Mesendoderm (in vitro differentiated cells): ENCODE measurements at places on chromosomes 3 and 15.

GRCh38 chr3:99686955-99687612 is 48.7 kb downstream of the COL8A1 start:
- peak; percentile 68 for DNase-seq
- no peaks in the 10 kb centered on the region for H3K36me3 ChIP-seq
- no peaks in the 10 kb centered on the region for H3K4me1 ChIP-seq

DNA sequence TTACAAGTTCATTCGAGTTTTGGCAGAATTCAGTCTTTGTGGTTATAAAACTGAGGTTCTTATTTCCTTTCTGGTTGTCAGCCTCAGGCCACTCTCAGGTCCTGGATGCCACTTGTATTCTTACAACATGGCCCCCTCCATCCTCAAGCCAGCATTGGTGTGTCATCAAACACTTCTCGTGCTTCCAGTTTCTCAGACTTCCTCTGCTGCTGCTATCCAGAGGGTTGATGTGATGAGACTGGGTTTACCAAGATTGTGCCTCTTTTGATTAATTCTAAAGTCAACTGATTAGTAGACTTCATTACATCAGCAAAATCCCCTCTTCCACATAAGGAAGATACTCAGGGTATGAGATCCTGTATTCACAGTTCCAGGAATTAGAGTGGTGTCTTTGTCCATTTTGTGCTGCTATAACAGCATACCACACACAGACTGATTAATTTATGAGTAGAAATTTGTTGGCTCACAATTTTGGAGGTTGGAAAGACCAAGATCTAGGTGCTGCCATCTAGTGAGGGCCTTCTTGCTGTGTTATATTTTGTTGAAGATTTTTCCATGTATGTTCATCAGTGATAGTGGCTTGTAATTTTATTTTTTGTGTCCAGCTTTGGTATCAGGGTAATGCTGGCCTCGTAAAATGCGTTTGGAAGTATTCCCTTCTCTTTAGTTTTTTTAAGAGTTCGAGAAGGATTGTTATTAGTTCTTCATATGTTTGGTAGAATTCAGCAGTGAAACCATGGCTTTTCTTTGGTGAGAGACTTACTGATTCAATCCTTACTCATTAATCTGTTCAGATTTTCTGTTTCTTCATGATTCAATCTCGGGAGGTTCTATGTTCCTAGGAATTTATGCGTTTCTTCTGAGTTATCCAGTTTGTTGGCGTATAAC is 11.1 kb downstream of the LRCH3 start:
- H3K4me3 ChIP-seq = no peak overlapping the region
- no peaks in the 10 kb centered on the region for H3K27me3 ChIP-seq
- no peak overlapping the region for H3K27ac ChIP-seq

DNA sequence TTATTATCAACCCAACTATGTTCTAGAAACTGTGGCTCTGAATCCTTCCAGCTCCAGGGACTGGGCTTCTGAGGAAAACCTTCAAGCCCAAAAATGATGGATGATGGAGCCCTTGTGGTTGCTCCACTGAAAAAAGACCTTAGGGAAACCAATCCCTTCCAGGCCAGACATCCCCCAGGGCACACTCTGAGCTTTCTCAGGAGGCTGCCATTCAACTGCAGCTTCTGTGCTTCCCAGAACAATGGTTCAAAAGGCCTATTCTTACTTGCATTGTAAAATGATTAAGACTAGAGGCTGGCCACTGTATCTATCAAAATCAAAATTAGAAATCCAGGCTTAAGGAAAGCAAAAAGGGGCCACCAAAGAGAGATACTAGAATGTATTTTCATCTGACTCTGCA is 27.3 kb downstream of the EID1 start:
- H3K27me3 ChIP-seq = no peaks in the 10 kb centered on the region
- no peaks in the 10 kb centered on the region for H3K4me1 ChIP-seq
- H3K27ac ChIP-seq = no peak overlapping the region
- H3K36me3 ChIP-seq = no peaks in the 10 kb centered on the region

GRCh38 chr3:102129760-102130608 is 280.7 kb downstream of the NFKBIZ start:
- no peaks in the 10 kb centered on the region for H3K27me3 ChIP-seq
- no peaks in the 10 kb centered on the region for H3K36me3 ChIP-seq
- H3K4me3 ChIP-seq = no peak overlapping the region
- DNase-seq = no peak
- H3K4me1 ChIP-seq = no peaks in the 10 kb centered on the region

- no peak overlapping the region for H3K27ac ChIP-seq
- H3K27me3 ChIP-seq = no peaks in the 10 kb centered on the region
- H3K4me3 ChIP-seq = no peak overlapping the region
- peaks cover 3% of the 10 kb centered on the region for H3K4me1 ChIP-seq
- DNase-seq = peak; percentile 21
- H3K36me3 ChIP-seq = no peaks in the 10 kb centered on the region
Observed at GRCh38 chr3:1232276-1232675, 139.5 kb downstream of the CNTN6 start.

DNA sequence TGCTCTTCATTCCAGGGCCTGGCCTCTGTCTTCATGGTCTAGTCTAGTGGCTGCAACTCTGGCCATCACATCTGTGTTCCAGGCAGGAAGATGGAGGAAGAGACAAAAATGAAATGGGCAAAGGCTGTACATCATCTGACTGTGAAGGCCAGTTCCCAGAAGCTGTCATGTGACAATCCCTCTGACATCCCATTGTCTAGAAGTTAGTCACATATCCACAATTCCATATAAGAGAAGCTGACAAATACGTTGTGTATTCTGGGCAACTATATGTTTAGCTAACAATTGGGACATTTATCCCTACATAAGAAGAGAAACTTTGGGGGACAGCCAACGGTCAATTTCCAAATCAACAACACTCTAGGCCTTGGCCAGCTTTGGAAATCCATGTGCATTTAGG is 34.5 kb upstream of the C3orf70 start:
- DNase-seq = no peak
- H3K4me1 ChIP-seq = no peaks in the 10 kb centered on the region
- H3K36me3 ChIP-seq = no peaks in the 10 kb centered on the region
